CD8-positive, alpha-beta memory T cell (primary cell): ENCODE measurements at places on chromosomes 3 and 15. TPM values are rescaled to one million over a fixed set of nuclear protein-coding genes. Genes with fewer than 3 reads are reported as not detected.

LYZL4 gene
- not detected for total RNA-seq

SLC28A1 gene
- not detected for total RNA-seq

ZNF80 gene
- 1.8 TPM for total RNA-seq

MST1R gene
- 0.83 TPM for total RNA-seq

TIPARP gene
- total RNA-seq = 37.0 TPM

HERC2 gene
- total RNA-seq = 37.3 TPM

KBTBD8 gene
- total RNA-seq = 23.3 TPM

PLSCR4 gene
- total RNA-seq = not detected

TMEM207 gene
- total RNA-seq = not detected

SYNPR gene
- not detected for total RNA-seq

DNA sequence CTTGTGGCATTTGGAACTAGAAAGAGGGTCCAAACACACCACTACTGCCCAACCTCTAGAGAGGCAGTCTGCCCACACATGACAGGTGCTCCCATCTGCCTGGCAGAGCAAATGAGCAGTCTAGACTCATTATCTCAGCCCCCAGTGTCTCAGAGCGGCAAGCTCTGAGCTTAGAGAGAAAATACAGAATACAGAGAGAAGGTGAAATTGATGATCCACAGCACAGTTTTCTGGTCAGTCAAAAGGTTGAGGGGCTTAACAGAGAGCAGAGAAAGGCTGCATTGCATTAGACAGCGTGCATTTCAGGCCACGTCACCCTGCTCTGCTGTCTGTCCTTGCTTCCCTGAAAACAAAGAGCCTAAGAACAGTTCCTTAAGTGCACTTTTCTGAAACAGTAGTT is 135.1 kb downstream of the KCNMB2 start:
- DNase-seq = no peak
- no peak overlapping the region for H3K4me3 ChIP-seq
- H3K27me3 ChIP-seq = no peaks in the 10 kb centered on the region
- H3K27ac ChIP-seq = no peak overlapping the region
- no peaks in the 10 kb centered on the region for H3K36me3 ChIP-seq

DNA sequence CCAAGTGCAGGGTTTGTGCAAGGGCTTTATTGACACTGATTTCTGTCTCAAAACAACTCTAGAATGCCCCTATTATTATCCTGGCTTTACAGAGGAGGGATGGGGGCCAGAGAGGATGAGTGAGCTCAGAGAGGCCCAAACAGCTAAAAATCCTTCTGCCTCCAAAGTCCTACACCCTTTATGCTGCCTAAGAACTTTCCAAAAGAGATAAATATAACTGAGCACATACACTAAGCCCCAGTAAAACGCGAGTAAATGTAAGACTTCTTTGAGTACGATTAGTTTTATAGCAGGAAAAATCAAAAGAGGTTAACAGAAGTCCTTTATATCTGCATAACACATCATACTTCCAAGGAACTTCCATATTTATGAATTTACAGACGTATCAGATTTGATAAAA is 149.1 kb downstream of the CTNNB1 start:
- no peak overlapping the region for H3K4me3 ChIP-seq
- no peak for DNase-seq
- H3K4me1 ChIP-seq = no peaks in the 10 kb centered on the region
- H3K27me3 ChIP-seq = no peaks in the 10 kb centered on the region
- H3K36me3 ChIP-seq = no peaks in the 10 kb centered on the region

- no peak overlapping the region for H3K27ac ChIP-seq
- H3K36me3 ChIP-seq = no peaks in the 10 kb centered on the region
- DNase-seq = no peak
- H3K27me3 ChIP-seq = no peaks in the 10 kb centered on the region
Measured at GRCh38 chr3:44039006-44039405, 202.7 kb upstream of the TOPAZ1 start.

DNA sequence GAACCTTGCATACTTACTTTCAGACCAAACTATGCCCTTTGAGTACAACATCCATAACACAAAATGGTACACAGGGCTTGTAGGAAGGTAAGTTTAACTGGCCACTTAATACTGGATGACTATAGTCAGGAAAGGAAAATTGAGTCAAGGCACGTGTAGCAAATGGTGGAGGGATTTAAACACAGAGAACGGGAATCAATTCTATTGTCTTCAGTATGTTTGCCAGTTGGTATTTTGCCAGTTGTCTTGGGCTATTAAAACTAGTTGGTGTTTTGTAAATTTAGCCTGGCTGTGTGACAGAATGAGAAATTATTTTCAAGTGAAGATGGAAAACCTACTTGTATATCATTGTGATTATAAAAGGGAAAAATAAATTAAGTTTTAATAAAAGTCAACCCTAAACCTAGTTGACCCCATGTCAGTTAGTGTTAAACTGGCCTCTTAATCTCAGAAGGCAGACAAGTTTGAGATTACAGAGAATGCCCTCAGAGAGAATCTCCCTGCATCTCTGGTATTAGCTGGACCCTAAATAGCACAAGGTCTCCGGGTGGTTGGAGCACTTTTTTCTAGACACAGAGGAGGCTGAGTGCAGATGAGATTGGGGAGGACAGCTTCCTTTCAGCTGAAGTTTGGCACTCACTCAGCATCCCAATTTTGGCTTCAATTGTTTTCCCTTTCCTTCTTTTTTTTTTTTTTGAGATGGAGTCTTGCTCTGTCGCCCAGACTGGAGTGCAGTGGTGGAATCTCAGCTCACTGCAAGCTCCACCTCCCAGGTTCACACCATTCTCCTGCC is 91.2 kb downstream of the MB21D2 start:
- no peak overlapping the region for H3K27ac ChIP-seq
- H3K36me3 ChIP-seq = no peaks in the 10 kb centered on the region
- H3K4me1 ChIP-seq = no peaks in the 10 kb centered on the region
- no peak for DNase-seq
- H3K4me3 ChIP-seq = no peak overlapping the region
- H3K27me3 ChIP-seq = no peaks in the 10 kb centered on the region

DNA sequence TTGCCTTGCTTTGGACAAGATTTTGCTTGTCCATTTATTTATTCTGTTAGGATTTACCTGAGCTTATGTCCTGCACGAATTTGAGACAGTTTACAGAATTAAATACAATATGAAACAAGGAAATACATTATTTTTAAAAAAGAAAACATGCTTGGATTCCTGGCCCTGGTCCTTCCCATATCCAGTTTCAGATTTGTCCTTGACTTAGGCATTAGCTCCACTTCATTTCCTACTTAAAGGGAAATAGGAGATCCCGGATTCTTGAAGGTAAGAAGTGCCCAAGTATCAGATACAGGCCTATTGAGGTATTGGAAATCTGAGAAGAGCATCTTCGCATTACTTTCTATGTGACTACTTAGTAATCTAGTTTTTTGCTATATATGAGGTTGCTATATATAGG is 672.0 kb downstream of the SI start:
- no peak overlapping the region for H3K27ac ChIP-seq
- H3K36me3 ChIP-seq = no peaks in the 10 kb centered on the region
- no peaks in the 10 kb centered on the region for H3K4me1 ChIP-seq

DNA sequence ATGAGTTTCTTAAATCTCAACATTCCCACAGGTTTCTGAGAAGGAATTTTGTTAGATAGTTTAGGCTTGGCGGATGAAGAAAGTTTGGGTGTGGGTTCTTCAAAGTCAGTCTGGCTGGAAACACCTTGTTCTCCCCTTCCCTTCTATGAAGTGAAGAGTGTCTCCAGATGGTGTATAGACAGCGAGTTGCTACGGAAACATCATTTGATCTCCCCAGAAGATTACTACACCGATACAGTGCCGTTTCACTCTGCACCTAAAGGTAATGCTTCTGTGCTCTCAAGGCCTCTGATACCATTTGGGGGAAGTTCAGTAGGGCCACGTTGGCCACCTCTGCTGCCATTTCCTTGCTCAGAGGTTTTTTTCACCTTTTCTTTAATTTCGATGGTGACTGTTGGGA is 20.6 kb downstream of the DLEC1 start:
- H3K27ac ChIP-seq = no peak overlapping the region
- H3K27me3 ChIP-seq = no peaks in the 10 kb centered on the region
- no peak overlapping the region for H3K4me3 ChIP-seq
- DNase-seq = no peak

GRCh38 chr15:55334997-55335396 is 16.0 kb downstream of the PIGB start:
- no peaks in the 10 kb centered on the region for H3K27me3 ChIP-seq
- DNase-seq = no peak
- no peak overlapping the region for H3K4me3 ChIP-seq
- H3K36me3 ChIP-seq = peaks cover 5% of the 10 kb centered on the region
- H3K4me1 ChIP-seq = no peaks in the 10 kb centered on the region

GRCh38 chr15:45129651-45130129 is at the start of the genes DUOX1 and DUOXA1:
TSS of gene DUOX1 (plus strand) at chr15:45129994. CDS start at chr15:45131967, 1,973 bp downstream.
TSS of gene DUOXA1 (minus strand) at chr15:45129879. CDS start at chr15:45123014, 6,865 bp downstream.
- H3K4me3 ChIP-seq = no peak within 1 kb of the TSS
- DNase-seq = no peak
- H3K36me3 ChIP-seq = no peaks in the 10 kb centered on the region
- H3K4me1 ChIP-seq = no peaks in the 10 kb centered on the region
- H3K27ac ChIP-seq = no peak within 1 kb of the TSS
- peaks cover 33% of the 10 kb centered on the region for H3K27me3 ChIP-seq

GRCh38 chr3:66399529-66400232 is 101.1 kb downstream of the LRIG1 start:
- no peak overlapping the region for H3K4me3 ChIP-seq
- no peaks in the 10 kb centered on the region for H3K27me3 ChIP-seq
- no peak for DNase-seq
- H3K4me1 ChIP-seq = peaks cover 2% of the 10 kb centered on the region
- H3K27ac ChIP-seq = no peak overlapping the region

DNA sequence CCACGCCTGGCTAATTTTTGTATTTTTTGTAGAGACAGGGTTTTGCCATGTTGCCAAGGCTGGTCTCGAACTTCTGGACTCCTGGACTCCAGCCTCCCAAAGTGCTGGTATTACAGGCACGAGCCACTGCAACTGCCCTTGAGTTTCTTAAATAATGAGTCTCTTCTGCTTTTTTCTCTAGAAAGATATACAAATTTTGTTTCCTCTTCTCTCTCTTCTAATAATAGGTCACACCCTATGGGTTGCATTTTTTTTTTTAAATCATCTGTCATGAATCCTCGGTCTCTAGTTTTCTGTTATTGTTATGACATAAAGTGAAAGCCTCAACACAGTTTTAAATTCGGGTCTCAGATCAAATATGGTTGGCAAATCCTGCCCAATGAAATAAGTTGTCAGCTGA is 111.2 kb downstream of the IL12A start:
- H3K36me3 ChIP-seq = no peaks in the 10 kb centered on the region
- H3K4me1 ChIP-seq = no peaks in the 10 kb centered on the region
- H3K4me3 ChIP-seq = no peak overlapping the region
- H3K27me3 ChIP-seq = no peaks in the 10 kb centered on the region
- H3K27ac ChIP-seq = no peak overlapping the region

GRCh38 chr15:49023354-49023753 is 22.9 kb downstream of the SECISBP2L start:
- H3K4me1 ChIP-seq = no peaks in the 10 kb centered on the region
- H3K4me3 ChIP-seq = no peak overlapping the region
- H3K36me3 ChIP-seq = peaks cover under 1% of the 10 kb centered on the region
- DNase-seq = no peak
- H3K27me3 ChIP-seq = no peaks in the 10 kb centered on the region
- no peak overlapping the region for H3K27ac ChIP-seq

DNA sequence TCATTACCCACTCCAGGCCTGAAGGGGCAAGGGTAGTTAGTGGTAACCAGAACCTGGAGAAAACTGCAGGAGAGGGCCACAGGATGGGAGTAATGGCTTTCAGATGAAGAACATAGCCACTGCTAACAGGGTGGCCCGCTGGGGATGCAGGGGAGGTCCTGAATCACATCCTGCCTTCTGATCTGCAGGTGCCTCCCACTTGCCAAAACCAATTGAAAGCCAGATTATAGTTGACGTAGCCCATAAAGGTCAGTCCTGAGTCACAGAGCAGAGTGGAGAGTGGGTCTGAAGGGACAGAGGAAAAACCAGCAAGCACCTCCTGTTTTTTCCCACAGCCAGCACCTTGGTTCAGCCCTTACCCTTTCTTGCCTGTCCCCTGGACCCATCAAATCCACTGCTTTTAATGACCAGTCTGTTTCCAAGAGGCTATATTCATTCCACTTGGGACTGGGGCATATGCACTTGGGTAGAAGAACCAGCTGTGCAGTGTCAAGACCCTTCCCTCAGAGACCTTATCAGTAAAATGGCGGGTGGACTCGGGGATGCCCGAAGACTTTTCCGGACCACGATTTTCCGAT is 646 bp upstream of the SLC35G2 start:
- H3K27me3 ChIP-seq = peaks cover 24% of the 10 kb centered on the region
- peak overlapping the region; percentile 25 for H3K27ac ChIP-seq

DNA sequence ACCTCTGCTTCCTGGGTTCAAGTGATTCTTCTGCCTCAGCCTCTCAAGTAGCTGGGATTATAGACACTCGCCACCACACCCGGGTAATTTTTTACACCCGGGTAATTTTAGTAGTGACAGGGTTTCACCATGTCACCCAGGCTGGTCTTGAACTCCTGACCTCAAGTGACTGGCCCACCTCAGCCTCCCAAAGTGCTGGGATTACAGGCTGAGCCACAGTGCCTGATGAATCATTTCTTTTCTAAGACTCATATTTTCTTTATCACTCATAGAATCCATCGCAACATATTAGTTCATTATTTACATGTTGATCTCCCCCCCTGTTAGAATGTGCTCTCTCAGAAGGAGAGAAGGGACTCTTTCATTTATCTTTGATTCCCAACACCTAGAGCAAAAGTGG is 109.5 kb upstream of the PTPRG start:
- H3K4me1 ChIP-seq = no peaks in the 10 kb centered on the region
- no peak overlapping the region for H3K27ac ChIP-seq
- H3K27me3 ChIP-seq = no peaks in the 10 kb centered on the region

- no peaks in the 10 kb centered on the region for H3K4me1 ChIP-seq
- no peak overlapping the region for H3K27ac ChIP-seq
- no peak overlapping the region for H3K4me3 ChIP-seq
- DNase-seq = no peak
- H3K27me3 ChIP-seq = no peaks in the 10 kb centered on the region
- no peaks in the 10 kb centered on the region for H3K36me3 ChIP-seq
Measured at GRCh38 chr3:30538791-30539190, 67.6 kb upstream of the TGFBR2 start.

DNA sequence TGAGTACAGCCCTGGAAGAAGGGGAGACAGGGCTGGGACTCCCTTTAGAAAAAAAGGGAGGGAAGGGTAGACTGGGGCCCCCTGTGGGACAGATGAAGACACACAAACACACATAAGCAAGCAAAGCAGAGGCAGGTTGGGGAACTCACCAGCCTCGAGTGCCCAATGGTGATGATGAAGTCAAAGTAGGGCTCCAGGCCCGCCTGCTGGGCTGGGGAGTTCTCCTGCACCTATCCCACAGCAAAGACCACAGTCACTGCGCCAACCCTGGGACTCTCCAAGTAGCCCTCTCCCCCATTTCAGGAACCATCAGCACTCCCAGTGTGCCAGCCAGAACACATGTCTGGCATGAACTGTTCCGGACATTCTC is 4.1 kb downstream of the GORASP1 start:
- H3K4me3 ChIP-seq = no peak overlapping the region
- peaks cover 22% of the 10 kb centered on the region for H3K4me1 ChIP-seq
- peaks cover 5% of the 10 kb centered on the region for H3K36me3 ChIP-seq
- no peak overlapping the region for H3K27ac ChIP-seq
- no peaks in the 10 kb centered on the region for H3K27me3 ChIP-seq

- H3K27ac ChIP-seq = no peak overlapping the region
- peak; percentile 26 for DNase-seq
- H3K27me3 ChIP-seq = no peaks in the 10 kb centered on the region
- H3K4me3 ChIP-seq = no peak overlapping the region
Measured at GRCh38 chr3:114499976-114500375, 206.1 kb downstream of the TIGIT start.

- H3K4me3 ChIP-seq = no peak overlapping the region
- no peaks in the 10 kb centered on the region for H3K4me1 ChIP-seq
- DNase-seq = peak; percentile 9
- no peaks in the 10 kb centered on the region for H3K36me3 ChIP-seq
Measured at GRCh38 chr15:73127302-73127936, 75.2 kb downstream of the NEO1 start.
